ENCODE measurements at places on chromosomes 6 and 20.

- DNase-seq, result no peak
Measured at GRCh38 chr6:36745283-36745682, 47.7 kb downstream of the RAB44 start.

GRCh38 chr20:23074052-23074451 lies 12.1 kb downstream of the CD93 start:
- DNase-seq, result no peak

DNA sequence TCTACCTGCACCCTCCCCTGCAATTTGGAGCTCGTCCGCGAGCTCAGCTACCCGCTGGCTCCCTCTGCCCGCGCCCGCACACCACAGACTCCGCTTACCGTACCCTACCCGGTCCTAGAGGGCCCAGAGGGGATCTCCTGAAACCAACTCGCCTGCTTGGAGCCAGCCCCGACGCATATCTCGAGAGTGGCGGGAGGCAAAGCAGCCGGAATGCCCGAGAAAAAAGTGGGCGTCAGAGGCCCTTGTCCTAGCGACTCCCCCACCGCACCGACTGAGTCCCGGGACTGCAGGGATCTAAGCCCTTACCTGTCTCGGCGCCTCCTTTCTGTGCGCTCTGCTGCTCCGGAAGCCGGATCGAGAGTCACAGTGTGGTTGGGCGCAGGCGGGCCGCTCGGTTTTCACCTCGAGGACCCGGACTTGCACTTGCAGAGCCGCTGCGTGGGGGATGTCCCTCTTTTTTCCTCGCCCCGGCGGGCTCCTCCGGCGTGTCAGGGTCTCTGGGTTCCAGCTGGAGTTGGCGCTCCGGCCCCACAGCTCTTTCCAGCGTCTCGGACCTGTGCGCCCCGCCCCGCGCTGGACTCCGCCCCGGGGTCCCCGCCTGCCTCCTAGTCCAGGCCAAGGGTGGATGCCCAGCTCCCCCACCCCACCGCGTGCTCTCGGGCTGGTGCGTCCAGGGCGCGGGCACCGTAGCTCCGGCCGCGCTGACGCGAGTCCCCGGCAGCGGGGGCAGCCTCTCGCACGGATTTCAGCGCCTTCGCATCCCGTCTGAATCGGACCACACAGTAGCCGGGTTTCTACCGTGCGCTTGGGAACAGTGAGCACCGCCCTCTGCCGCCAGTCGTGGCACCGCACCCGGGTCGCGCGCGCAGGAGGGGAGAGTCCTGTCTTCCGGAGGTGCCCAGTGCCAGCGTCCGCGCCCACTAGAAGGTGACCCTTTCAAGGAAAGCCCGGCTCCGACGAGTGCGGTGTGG lies at the start of gene PROKR2:
PROKR2 (minus strand) TSS at position 767 of the 971 bp plus-strand sequence. CDS start 2,585 bp downstream, outside the sequence.
- no peak for DNase-seq

- DNase-seq, result no peak
Measured at GRCh38 chr6:53579338-53579737, 34.4 kb upstream of the GCLC start.

- DNase-seq, result no peak
Measured at GRCh38 chr20:48187851-48188250, 402.6 kb upstream of the SULF2 start.
